Urinary bladder (tissue), 4 donors: ENCODE measurements at places on chromosomes 13 and 19. TPM values are rescaled to one million over a fixed set of nuclear protein-coding genes. Genes with fewer than 3 reads are reported as not detected.

DNA sequence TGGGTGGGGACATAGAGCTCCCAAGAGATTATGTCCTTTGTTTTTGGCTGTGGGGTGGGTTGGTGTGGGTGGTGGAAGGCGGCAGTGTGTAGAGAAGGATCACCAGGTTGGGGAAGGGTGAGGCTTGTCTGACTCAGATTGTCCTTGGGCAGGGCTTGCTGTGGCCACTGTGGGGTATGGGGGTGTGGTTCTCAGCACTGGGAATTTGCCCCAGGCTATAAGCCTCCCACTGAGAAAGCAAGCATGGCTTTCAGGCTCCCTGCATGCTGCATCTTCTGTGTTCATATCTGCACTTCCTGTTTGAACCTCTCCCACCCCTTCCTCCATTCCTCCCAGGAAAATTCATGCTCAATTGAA, 34.9 kb downstream of the DNAJC15 start:
- no peak for DNase-seq

DNA sequence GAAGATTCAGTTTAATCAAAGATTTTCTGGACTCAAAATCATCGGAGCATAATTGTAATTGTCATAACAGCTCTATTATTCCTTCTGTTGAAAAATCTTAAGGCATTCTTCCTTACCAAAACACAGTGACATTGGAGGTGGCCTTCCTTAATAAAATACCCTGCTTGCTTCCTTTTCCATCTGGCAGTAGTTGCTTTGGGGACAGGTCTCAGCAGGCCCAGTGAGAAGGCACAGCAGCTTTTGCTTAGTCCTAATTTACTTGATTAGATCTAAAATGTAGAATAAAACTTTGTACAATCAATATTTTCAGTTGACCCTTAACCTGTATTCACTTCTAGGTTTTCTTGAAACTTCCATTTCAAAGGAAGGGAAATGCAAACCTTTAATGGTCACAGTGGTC, 471.6 kb downstream of the PCDH20 start:
- no peak for DNase-seq

Gene CYP4F11
- polyA plus RNA-seq = 0.67 TPM

DNA sequence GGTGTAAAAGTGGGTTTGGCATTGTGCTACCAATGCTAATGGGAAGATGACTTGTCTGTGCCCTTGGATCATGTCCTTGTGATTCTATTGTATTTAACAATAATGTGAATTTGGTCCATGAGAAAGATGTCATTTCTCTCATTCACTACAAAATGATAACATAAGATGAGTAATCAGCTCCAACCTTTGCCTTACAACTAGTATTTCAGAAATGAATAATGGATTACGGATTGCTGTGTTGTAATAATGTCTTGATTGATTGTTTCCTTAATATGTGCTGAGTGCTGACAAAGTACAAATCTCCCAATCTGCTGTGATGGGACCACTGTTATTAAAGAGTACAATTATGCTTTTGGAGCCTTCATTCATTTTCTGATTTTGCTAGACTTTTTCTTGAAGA, 375.0 kb downstream of the PCDH9 start:
- DNase-seq = no peak

DNA sequence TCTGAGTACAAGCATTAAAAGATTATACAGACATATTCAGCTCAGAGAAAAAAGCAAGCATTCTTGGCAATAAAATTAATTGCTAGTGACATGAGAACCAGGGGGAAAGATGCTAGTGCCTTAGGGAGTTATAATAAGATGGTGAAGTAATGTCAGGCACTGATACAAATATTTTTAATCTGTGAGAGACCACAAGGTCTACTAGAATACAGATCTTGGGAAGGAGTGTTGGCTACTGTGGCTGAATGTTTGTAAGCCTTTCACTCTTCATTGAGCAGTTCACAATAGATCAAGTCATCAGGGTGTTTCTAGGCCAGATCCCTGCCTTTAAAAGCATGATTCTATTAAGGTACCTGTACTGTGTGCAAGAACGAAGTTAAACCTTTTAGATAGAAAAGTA, 16.4 kb downstream of the FREM2 start:
- DNase-seq = no peak

DNA sequence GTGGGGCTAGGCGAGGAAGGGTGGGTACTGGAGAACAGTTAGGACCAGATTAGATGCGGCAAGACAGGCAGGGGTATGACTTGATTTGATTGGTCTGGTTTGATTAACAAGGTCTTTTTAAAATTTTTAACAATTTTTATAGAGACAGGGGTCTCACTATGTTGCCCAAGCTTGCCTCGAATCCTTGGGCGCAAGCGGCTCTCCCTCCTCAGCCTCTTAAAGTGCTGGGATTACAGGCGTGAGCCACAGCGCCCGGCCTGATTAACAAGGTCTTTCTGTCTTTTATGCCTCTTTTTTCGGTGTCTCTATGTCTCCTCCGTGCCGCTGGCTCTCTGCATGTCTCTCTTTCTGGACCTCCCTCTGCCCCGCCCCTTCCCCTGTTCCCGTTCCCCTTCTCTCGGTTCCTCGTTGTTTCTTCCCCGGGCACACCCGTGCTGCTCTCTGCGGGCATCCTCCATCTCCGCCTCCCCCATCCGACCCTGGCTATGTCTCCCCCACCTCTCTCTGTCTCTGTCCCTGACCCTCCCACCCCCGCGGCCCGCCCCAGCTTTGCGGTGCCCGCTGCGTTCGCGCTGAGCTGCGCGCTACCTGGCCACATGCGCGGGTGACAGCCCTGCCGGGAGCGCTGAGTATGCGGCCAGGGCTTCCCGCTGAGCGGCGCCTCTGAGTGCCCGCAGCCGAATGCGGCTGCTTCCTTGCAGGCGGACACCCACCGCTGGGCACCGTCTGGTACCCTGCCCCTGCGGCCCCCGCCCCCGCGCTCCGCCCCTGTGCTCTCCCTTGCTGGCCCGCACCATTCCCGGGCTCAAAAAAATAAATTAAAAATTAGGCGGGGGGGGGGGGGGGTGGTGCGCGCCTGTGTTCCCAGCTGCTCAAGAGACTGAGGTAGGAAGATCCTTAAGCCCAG, 8.1 kb upstream of the SDHAF1 start:
- no peak for DNase-seq

DNA sequence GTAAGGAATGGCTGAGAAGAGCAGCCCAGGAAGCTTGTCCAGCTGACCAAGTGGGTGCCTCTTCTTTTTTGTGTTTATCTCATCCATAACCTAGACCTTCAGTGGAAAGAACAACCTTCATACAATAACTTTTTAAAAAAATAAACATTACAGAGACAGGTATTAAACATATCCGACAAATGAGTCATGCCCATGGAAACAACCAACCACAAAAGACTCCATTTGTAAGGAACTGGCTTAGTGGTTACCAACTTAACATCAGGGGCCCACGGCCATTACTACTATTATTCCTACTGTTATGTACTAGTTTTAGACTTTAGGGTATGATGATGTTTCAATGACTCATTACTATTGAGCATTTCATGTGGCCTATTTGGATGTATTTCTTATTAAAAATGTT, 191.7 kb upstream of the SERP2 start:
- DNase-seq = no peak

DNA sequence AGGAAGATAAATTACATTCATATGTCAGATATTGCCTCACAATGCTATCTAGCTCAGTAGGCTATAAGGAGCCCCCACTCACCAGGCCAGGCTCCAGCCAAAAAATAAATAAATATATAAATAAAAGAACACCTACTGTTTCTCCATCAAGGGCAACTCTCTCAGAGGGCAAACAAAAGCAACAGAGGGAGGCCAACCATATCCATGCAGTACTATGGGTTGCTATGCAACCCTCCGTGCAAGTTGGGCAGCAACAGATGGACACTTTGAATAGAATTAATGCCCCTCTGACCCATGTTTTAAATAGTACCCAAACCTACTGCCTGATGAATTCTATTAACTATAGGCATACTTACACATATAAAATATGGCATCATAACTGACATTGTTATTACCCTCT, 279.8 kb upstream of the EDNRB start:
- no peak for DNase-seq

GRCh38 chr13:19155321-19155861, 26.2 kb downstream of the TUBA3C start:
- no peak for DNase-seq
